ENCODE measurements at places on chromosomes 11 and 22.

DNA sequence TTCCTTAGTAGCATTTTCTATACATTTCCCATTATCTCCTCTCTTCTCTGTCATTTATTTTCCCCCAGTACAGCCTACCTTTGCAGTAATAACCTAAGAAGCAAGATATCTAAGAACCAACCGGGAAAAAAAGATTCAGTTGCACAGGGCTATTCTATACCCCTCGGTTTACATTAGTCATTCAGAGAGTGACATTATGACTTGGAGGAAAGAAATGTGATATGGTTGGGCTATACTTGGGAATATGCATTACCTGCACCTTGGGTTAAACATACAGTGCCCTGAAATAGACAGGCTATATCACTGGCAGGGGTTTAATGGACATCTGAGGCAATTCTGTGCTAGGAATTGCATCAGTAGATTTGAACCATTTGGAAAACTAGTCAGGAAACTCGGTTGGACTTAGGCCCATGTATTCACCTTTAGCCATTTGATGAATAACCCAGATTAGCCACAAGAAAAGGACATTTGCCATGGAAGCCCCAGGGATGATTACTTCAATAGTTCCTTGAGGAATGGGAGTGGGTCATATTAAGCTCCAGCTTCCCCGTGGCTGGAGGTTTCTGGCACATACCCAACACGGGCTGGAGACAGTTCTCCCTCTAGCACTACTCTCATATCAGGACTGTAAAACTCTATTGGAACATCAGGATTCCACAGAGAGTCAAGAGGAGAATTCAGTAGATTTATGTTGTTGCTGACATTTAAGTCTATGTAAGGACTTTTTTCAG, 973.2 kb downstream of the NTM start:
- no peak for DNase-seq

- no peak for DNase-seq
These were observed 63.1 kb downstream of the RAB30 start for GRCh38 chr11:83008581-83008923.

GRCh38 chr22:35842954-35843353, 125.3 kb downstream of the APOL5 start:
- DNase-seq: no peak

GRCh38 chr11:11262171-11262920, 90.7 kb downstream of the CSNK2A3 start:
- DNase-seq: no peak

DNA sequence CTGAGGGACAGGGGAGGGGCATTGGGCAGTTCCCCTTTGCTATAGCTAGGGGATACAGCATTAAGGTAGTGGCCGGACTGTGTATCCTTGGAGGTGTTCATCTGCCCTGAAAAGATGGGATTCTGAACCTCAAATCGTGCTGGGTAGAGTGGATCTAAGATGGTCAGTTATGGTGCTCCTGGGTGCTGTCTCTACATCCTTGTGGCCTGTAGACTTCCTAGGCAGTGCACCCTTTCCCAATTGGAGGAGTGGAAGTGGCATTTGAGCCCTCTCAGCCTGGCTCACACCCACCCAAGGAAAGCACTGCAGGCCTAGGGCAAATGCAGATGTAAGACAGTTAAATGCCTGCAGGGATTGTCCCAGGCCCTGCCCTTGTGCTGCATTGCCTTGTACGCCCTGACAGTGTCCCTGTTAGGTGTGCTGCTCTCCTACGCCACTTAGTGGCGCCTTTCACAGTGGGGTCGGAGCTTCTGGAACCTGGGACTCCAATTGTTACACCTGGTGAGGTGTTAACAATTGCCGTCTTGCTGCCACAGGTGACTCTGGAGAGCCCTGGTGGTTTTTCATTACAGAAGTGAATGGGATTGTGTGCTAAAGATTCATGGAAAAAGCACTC, 35.0 kb downstream of the PPFIBP2 start:
- no peak for DNase-seq

- DNase-seq: no peak
These were observed 436.4 kb downstream of the TBC1D22A start for GRCh38 chr22:47198801-47199251.

DNA sequence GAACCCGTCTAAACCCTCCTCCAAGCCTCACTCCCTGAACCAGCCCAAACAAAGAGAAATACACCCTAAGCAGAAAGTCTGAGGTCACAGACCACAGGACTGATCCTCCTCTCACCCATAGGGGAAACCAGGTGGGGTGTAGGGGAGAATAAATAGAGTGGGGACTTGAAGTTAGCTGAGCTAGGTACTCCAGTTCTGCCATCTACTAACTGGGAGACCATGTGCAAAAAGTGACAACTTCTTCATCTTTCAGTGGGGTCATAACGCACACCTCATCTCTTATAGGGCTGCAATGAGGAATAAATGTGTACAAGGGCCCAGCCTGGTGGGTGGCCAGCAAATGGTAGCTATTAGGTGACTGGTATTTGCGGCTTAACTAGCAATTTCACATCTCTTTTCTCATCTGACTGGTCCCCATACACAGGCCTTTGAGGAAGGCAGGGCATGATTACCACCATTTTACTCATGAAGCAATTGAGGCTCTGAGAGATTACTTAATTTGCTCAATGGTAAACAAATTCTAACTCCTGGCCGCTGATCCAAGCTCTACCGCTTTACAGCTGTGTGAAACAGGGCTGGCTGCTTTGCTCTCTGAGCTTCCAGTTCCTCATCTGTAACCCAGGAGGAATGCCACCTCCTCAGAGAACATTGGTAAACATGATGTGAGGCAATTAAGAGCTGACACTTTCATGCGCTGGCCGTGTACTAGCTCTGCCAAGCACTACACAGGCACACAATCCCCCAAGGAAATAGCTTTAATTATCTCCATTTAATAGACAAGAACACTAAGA, 16.6 kb downstream of the TBC1D10A start:
- DNase-seq: no peak

DNA sequence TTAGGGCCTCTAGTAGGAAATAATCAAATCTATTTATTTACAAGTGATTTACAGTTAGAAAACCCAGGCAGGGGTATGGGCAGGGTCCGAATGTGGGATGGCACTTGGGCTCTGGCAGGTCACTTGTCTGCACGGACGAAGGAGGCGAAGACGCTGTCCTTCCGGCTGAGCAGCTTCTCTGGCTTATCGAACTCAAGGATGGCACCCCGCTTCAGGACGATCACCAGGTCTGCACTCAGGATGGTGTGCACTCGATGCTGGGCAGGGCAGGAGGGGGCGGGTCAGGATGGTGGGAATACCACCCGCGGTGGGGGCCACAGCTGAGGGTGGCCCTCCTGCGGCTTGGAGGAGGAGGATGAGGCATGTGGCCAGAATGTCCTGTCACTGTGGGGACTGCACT, 4.4 kb upstream of the KCNJ11 start:
- DNase-seq: no peak

Data from pulmonary artery endothelial cell (primary cell).